Hematopoietic multipotent progenitor cell (in vitro differentiated cells): ENCODE measurements at places on chromosomes 5 and 9.

- DNase-seq = no peak
These were observed 49.2 kb downstream of the ESM1 start for GRCh38 chr5:54936201-54936600.

GRCh38 chr5:38208782-38209378, 49.5 kb upstream of the EGFLAM start:
- peak; percentile 21 for DNase-seq

DNA sequence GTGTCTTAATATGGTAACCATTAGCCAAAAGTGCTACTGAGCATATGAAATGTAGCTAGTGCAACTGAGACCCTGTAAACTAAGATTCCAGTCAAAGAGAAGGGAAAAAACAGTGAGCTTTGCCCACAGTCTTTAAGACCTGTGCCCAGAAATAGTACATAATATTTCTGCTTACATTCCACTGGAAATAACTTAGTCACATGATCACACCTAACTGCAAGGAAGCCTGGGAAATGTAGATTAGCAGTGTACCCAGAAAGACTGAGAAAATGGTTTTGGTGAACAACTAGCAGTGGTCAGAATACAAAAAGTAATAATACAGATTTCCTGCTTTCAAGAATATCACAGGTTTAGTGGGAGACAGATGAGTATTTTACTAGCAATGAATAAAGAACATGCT, 2.5 kb upstream of the CPLANE1 start:
- DNase-seq = peak; percentile 45

- no peak for DNase-seq
These were observed 27.0 kb downstream of the VCAN start for GRCh38 chr5:83498585-83498984.

GRCh38 chr5:135287551-135287950, 111.5 kb downstream of the MACROH2A1 start:
- DNase-seq = no peak
